ENCODE measurements at places on chromosomes 3 and 15.

DNA sequence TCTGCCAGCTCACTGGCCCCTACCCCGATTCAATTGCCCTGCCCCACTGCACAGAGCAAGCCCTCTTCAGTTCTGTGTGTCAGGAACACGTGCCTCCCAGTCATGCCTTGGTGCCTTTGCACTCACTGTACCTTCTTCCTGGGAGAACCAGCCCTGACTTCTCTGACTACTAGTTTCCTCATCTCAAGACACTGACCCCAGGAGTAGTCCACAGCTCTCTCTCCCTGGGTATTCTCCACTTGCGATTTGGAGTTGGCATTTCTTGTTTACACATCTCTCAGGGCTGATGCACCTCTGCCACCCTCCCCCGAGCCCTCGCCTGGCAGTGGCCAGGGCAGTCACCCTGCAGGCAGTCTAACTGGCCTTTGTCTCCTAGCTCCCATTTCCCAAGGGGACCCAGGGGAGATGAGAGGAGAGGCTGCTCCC, 5.7 kb downstream of the CISH start:
- DNase-seq = no peak

DNA sequence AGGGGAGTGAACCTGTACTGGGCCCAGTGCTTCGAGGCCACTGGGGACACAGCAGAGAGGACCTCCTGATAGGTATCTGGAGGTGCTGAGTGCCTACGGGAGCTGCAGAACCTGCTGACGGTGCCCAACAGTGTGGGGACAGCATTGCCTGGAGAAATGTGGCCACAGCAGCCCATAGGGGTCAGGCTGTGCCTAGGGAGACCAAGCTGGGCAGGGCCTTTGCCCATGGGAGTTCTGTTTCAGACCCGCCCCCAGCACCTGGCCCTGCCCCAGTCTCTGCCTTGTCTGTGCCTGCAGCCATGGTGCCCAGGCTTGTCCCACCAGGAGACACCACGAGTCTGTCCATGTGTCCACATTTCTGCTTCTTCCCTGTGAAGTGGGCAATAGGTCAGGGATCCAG, 15.3 kb upstream of the RPL32 start:
- no peak for DNase-seq

GRCh38 chr3:69972672-69973071, 26.9 kb upstream of the SAMMSON start:
- no peak for DNase-seq

GRCh38 chr3:25884981-25885380, 95.1 kb downstream of the OXSM start:
- no peak for DNase-seq

- DNase-seq = no peak
These were observed 8.5 kb downstream of the ADAM10 start for GRCh38 chr15:58741032-58741431.

DNA sequence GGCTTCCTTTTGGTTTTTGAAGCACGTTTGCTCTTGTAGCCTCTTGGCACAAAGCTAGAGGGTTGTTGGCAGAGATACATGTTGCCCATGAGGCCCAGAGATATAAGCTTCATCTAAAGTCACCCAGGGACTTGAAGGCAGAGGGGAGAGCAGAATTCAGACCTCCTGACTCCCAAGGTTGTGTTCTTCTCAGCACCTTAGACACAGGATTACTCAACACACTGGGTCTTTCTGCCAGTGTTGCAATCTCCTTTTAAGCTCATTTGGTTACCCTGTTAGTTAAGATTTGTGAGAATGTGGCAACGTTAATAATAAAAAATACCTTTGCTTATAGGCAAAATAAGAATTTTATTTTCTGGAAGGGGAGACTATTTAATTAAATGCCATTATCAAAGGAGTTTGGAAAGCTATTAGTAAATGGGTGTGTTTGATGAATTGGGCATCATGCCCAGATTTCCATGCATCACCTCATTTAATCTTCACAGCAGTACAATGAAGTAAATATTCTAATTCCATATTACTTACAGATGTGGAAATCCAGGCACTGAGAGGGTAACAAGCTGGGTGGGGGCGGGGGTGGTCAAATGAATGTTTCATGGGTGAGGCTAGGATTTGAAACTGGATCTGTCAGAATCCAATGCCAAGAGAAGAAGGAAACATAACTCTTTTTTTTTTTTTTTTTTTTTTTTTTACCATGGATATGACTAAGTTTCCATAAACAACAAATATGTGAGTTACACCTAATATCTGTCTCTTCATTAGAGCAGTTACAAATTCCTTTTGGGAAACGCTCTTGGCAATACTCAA, 183.3 kb downstream of the NR1D2 start:
- no peak for DNase-seq

- DNase-seq = no peak
These were observed 684 bp downstream of the SLTM start for GRCh38 chr15:58932710-58933280.

DNA sequence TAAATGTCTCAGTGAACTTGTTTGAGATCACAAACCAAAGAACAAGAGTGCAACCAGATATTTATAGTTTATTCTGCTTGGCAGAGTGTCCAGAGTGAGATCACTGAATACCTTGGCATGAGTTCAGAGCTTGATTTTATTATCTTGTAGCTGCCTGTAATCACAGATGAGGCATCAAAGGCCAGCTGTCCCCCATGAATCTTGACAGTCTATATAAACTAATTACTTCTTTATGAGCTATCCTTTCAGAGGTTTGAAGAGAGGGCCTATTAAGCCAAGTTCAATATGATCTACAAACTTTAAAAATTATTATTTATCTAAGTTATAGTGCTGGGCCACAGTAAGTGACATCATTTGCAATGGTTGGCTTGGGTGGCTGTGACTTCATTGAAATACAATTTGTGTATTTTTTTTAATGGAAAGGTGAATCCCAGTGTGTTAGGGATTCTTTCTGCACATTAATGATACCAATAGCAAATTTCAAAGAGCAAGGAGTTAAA, 251.5 kb downstream of the CLSTN2 start:
- DNase-seq = no peak

GRCh38 chr3:10374311-10374710, 53.4 kb upstream of the SEC13 start:
- no peak for DNase-seq

GRCh38 chr3:49609314-49609713, 55.0 kb downstream of the BSN start:
- DNase-seq = no peak

GRCh38 chr3:85142626-85143025, 183.8 kb downstream of the CADM2 start:
- no peak for DNase-seq

GRCh38 chr3:129248286-129248979, 973 bp upstream of the COPG1 start:
- no peak for DNase-seq

GRCh38 chr3:150222691-150223489, 185.2 kb upstream of the TSC22D2 start:
- no peak for DNase-seq

GRCh38 chr15:36110659-36110993, 468.8 kb upstream of the CDIN1 start:
- no peak for DNase-seq

DNA sequence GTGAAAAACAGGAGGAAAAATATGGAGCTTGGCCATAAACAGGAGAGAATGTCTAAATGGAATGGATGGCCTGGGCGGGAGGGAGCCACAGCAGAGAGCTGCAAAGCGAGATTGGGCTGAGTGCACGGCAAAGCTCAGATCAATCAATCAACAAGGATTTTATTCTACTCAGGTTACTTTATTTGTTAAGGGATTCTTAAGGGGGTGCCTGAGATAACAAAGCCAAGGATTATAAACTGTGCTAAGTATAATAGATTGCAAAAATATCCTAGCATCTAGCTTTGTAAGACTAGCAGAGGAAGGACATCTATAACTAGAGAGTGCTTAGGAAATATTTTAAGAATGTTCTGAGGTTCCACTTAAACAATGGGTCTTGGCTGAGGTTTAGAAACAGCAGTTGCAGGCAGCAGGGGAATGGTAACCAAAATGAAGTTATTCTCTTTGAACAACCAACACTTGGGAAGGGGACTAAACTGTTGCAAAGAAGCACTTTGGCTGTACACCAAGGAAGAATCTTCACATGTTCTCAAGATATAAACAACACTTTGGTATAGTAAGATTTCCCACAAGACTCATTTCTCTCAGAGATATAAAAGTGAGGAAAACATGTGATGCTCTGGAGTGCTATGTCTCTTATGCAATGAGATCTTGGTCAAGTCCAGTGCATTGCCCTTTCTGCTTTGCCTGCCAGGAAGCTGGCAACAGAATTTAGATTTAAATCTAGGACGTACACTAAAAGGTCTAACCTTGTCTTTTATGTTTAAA, 35.5 kb downstream of the TMEM212 start:
- no peak for DNase-seq

DNA sequence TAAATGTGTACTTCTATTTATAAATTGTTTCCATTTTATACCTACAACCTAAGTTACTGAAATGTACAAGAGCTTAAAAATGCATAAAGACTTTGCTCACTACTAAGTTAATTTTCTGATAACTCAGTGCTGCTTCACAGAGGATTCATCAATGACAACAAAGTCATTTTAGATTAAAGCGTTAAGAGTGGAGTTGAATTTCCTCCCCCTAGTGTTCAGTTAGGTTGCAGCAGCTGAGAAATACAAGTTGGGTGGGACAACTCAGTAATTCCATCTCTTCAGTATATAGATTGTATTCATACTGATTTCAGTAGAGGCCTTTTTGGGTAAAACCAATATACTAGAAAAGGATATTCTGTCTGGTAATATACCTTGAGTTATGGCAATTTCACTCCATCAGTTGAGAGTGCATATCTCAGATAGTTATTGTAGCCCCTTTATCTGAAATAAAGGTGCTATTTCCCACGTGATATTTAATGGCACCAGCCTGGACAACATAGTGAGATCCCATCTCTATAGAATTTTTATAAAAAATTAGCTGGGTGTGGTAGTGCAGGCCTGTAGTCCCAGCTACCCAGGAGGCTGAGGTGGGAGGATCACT, 6.9 kb upstream of the RPL35A start:
- no peak for DNase-seq

GRCh38 chr3:160403028-160403545, 3.6 kb downstream of the SMC4 start:
- no peak for DNase-seq

Data from Caco-2 (cell line).